Retina (tissue), 1 donor: ENCODE measurements at places on chromosomes 16 and 17.

DNA sequence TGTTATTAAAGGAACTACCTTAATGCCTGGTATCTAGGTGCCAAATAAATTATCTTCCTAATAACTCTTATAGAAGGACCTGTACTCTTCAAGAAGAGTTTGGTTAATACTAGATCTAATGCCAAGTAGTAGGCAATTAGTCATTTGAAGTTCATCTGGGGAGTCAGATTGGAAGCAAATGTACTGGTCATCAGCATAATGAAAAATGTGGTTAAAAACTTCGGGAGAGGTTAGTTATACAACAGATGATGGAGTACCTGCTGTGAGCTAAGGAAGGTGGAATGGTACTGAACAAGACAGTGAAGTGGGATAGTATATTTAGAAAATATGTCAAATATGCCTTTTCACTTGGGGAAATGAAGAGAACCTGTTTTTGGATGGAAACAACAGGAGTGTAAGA is 49.2 kb downstream of the TNRC6A start:
- DNase-seq, result no peak

- peak; percentile 69 for DNase-seq
Measured at GRCh38 chr17:81482673-81483072, 29.9 kb downstream of the ACTG1 start.

DNA sequence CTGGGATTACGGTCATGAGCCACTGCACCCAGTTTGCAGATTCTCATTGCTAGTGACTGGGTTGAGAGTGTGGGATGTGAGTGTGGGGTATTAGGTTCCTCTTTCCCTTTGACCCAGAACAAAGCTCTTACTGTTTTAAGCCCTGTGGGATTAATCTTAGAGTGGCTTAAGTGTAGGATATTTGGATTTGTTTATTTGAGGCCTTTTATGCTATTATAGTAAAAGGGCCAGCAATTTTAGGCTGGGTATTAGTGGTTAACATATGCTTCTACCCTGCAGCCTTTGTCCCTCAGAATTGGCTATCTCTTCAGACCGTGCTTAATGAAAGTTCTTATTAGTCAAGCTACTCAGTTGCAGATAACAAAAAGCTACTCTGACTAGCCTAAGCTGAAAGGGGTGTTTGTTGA is 3.2 kb downstream of the SGF29 start:
- no peak for DNase-seq

- DNase-seq, result no peak
Measured at GRCh38 chr16:67441907-67442306, 11.0 kb downstream of the HSD11B2 start.

GRCh38 chr16:3058139-3059030 is 7.1 kb upstream of the IL32 start:
- DNase-seq, result peak; percentile 28

GRCh38 chr16:86554599-86554916 is 477 bp downstream of the MTHFSD start:
- DNase-seq, result no peak

GRCh38 chr16:11848842-11849241 is 2.5 kb downstream of the RSL1D1 start:
- DNase-seq, result no peak

- no peak for DNase-seq
Measured at GRCh38 chr17:8052256-8053252, 13.7 kb downstream of the ALOX15B start.

GRCh38 chr16:50251375-50252081 is 14.8 kb upstream of the ADCY7 start:
- no peak for DNase-seq

DNA sequence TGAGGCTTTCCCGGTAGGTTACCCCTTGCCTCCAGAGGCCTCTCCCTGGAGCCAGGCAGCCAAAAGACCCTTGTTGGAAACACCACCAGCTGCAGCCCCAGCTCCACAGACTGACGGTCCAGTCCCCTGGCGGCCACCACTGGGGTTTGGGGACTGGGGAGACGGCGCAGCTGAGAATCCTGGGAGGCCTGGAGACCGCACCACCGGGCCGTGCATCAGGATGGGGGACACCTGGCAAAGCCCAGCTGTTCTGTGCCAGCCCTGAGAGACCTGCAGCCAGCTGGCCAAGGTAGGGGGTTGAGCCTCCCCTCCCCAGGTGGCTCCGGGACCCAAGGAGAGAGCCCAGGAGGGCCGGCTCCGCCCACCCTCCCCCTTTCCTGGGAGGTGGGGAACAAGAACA is 8.3 kb upstream of the SLC38A10 start:
- DNase-seq, result no peak
